ENCODE measurements at places on chromosomes 2 and 18.

DNA sequence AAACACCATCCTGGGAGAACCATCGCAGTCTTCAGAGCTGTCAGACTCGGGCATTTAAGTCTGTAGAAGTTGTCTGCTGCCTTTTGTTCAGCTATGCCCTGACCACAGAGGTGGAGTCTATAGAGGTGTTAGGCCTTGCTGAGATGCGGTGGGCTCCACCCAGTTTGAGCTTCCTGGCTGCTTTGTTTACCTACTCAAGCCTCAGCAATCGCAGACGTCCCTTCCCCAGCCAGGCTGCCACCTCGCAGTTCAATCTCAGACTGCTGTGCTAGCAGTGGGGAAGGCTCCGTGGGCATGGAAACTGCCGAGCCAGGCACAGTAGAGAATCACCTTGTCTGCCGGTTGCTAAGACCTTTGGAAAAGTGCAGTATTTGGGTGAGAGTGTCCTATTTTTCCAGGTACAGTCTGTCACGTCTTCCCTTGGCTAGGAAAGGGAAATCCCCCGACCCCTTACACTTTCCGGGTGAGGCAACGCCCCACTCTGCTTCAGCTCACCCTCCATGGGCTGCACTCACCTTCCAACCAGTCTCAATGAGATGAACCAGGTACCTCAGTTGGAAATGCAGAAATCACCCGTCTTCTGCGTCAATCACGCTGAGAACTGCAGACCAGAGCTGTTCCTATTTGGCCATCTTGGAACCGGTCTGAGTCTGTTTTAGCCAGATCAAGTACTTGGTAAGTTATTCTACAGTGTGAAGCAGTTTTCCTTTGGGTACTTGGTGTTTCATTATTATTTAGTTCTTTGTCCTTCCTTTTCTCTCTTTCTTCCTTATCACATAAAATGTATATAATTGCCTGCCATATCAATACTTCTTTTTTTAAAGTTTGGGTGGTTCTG is 71.5 kb downstream of the CDC42EP3 start:
- DNase-seq, result no peak

DNA sequence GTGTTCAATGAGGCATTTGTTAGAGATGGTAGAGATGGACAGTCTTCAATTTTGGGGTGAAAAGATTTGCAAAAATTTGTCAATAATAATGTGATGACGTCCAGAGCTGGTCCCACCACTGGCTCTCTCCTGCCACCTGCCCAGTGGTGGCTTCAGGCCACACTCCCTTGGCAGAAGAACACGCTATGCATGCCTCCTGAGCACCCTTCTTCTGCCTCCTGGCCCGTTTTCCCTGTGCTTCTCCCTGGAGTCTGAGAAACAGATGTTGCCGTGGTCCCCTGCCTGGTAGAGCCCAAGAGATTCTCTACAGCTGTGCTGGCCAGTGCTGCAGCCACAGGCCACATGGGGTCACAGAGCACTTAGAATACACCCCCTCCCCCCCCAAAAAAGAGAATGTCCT is 33.6 kb downstream of the INPP5D start:
- no peak for DNase-seq

DNA sequence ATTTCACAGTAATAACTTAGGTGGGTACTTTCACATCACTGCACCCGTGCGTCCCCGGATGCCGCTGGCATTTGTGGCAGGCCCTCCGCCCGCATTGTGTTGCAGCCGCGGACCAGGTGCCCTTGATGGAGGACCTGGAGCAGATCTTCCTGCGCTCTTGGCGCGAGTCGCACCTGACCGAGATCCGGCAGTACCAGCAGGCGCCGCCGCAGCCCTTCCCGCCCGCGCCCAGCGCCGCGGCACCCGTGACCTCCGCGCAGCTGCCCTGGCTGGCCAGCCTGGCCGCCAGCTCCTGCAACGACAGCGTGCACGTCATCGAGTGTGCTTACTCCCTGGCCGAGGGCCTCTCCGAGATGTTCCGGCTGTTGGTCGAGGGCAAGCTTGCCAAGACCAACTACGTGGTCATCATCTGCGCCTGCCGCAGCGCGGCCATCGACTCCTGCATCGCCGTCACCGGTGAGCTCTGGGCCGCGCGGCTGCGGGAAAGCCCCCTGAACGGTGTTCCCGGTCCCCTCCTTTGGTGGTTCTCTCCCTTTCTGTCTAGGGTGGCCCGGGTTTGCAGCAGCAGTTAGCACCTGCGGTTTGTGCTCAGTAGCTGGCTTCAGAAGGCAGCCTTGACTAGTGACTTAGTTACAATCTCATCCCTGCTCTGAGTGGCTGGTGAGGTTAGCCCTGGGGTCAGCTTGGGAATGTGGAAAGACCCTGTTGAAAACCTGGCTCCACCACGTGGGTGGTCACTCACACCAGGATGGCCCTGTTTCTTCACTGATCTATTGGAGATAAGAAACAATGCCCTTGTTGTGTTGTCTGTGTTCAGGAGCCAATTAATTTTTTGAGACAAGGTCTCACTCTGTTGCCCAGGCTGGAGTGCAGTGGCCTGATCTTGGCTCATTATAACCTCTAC is 59.1 kb downstream of the GREB1 start:
- DNase-seq, result no peak

DNA sequence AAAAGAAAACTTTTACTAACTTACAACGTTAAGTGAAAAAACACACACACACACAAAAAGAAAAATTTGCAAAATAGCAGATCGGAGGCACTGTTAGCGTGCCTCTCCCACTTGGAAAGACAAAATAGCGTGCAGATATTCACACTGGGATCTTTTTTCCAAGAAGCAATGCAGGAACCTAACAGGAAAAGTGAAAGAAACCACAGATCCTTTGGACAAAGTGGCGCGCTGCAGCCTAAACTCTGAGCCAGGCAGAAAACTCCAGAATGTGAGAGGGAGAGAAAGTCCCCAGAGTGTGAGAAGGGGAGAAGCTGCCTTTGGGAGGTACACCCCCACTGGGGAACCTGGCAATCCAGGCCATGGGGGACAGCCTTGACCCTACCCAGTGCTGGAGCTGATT is 70.7 kb upstream of the SERPINE2 start:
- DNase-seq, result no peak

DNA sequence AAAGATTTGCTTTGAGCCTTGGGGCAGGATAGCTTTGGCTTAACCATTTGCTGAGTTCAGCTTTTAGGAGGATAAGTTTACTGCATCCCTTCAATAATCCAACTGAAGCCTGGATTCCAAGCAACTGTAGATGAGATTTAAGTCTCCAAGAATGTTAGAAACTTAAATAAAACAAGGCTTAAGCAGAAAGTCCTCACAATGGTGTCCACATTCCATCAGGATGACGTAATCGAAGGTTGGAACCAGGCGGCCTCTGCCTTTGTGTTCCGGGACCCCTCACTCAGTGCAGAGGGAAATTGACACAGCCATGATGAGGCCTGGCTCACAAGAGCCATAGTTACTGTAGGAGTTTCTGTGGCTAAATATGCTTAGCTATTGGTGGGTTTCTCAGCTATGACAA is 260.4 kb downstream of the LPIN1 start:
- no peak for DNase-seq

GRCh38 chr2:150569761-150570160 is 82.3 kb upstream of the RND3 start:
- no peak for DNase-seq

GRCh38 chr2:41992671-41993434 is 55.0 kb upstream of the PKDCC start:
- DNase-seq, result no peak

DNA sequence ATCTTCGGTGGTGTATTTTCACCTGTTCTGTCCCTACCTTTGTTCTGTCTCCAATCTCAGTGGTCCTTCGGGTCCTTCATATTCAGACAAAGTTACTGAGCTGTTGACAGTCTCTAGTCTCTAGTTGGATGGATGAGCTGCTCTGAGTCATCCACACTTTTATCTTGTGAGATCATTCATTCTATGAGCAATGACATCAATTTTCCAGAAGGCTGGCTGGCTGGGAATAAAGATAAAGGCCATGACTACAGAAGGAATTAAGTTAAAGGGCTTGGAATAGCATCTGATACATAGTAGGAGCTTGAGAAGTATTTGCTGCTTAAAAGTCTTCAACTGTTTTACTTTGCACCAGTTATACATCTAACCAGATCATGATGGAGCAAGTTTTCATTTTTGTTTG is 43.1 kb upstream of the SLC39A10 start:
- no peak for DNase-seq

DNA sequence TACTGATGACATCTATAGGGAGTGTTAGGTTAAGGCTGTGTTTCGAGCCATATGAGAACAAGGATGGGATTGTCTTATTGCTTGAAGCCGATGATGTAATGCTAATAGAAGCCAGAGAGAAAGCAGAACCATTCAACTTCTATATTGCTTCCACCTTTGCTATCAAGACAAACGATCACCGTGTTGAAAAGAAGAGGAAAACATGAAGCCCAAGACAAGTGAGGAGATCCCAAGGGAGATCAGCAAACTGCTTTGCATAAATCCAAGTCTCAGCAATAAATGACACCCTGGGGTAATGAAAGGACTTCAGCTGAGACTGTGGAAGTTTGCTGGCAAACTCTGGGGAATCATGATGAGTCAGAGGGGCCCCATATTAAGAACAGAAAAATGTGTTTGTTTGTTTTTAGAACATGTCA is 206.2 kb downstream of the NCKAP5 start:
- no peak for DNase-seq

DNA sequence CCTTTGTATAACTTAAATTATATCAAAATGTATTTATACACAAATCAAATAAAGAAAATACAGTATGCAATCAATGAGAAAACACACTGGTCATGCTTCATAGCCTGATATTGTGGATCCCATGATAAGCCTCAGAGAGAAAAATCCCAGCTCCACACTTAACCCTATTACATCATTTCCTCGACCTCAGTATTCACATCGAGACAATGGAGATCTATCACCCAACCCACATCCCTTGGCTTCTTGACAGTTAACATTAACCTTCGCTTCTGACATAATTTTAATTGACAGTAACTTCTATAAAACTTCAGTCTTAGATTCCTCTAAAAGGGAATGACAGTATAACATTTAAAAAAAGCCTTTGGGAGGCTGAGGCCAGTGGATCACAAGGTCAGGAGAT is 11.6 kb downstream of the TMX3 start:
- DNase-seq, result no peak

DNA sequence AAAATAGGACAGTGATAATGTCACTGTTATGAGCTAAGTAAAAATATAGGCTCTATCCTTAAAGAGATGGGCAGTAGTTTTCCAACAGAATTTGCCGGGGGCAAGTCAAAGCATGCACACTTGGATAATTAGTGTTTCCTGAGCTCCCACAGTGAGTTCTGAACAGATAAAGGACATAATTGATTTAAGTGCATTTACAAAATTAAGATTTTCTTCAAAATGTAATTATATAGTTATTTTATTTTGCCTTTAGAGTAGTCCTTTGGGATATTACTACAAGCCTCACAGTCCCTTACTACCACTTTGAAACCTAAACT is 107.6 kb downstream of the RAPGEF4 start:
- no peak for DNase-seq

DNA sequence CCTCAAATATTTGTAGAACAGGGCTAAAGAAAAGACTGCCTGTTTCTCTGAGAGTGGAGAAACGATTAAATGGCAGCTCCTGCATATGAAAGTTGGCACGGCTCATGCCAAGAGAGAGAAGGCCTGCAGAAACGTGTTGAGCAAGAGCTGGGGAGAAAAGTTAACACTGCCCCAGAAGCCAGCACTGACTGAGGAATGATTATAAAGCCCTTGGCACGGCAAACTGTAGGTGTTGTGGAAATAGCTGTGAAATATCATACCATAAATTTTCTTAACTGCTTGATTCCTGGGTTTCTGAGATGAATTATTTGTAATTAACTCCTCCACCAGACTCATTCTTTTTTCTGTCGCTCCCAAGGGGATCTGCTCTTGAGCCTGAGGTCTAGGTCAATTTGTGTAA is 4.3 kb downstream of the FRZB start:
- DNase-seq, result no peak

- no peak for DNase-seq
Observed at GRCh38 chr2:168889635-168890005, 610 bp downstream of the SPC25 start.

- DNase-seq, result peak; percentile 78
Observed at GRCh38 chr2:118119158-118119727, 31.0 kb downstream of the INSIG2 start.

- DNase-seq, result no peak
Observed at GRCh38 chr2:3238951-3239841, 138.4 kb downstream of the EIPR1 start.

- DNase-seq, result peak; percentile 32
Observed at GRCh38 chr2:54680397-54681041, 42.9 kb upstream of the EML6 start.

GRCh38 chr2:11712866-11713265 is 33.6 kb upstream of the LPIN1 start:
- no peak for DNase-seq

DNA sequence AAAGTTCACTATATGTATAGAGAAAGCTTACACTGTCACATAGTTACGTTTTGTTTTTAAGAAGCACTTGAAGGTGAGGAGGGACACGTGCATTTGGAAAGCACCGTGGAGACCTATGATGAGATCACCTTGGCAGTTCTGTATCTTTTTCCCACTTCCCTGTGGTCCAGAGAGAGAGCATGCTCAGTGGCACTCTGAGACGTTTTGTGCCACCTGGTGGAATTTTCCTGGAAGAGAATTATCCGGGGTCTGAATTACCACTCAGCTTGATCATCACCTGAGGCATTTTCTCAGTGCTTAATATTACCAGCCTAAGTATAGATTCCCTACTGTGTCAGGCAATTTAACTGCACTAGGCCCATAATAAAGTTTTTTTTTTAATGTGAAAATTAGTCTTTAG is 469.4 kb upstream of the SMIM21 start:
- no peak for DNase-seq

DNA sequence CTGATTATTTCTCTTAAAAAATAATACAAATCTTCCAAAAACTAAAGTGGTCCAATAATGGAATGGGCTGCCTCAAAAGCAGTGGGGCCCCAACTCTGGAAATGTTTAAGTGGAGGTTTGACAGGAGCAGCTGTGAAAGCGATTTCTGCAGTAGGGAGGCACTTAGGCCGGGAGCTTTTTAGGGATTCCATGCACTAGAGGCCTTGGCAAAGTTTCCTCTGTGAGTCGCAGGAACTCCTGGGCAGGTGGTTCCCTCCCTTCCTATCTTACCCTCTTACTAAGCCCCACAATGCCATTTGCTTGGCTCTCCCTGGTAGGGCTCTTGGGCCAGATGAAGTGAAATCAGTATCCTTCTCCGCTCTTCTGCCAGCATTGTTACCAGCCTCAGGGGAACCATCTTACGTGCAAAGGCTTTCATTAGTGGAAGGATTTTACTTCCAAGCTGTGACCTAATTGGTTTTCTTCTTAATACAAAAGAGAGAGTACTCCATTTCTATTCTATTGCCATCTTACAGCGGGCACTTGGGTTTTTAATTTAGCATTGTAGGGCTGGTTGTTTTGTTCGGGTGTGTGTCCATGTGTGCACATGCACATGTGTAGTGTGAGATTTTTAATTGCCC is 34.3 kb upstream of the C18orf32 start:
- no peak for DNase-seq

- DNase-seq, result no peak
Observed at GRCh38 chr18:8448130-8448529, 161.1 kb upstream of the RAB12 start.

DNA sequence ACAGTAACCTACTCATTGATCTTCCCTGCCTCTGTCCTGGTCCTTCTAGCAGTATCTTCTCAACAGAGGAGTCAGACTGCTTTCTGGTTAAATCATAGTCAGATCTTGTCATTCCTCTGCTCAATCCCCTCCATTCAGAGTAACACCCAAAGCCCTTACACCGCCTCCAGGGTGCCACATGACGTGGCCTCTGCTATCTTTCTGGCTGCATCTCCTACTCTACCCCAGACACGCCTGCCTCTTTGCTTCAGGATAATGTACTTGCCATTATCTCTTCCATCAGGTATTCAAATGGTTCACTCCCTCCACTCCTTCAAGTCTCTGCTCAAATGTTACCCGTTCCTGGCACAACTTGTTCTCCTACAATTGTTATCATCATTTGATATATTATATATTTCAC is 36.3 kb upstream of the ACVR2A start:
- DNase-seq, result no peak
